Endothelial cell of umbilical vein (primary cell): ENCODE measurements at places on chromosomes 3 and 15. TPM values are rescaled to one million over a fixed set of nuclear protein-coding genes. Genes with fewer than 3 reads are reported as not detected.

Gene ARID3B
- 9.5 and 10.0 TPM in 2 replicates for total RNA-seq

Gene GP5
- total RNA-seq = 0.11 TPM in 1 of 2 replicates, not detected in the other

Gene WDR76
- 22.1 and 25.2 TPM in 2 replicates for total RNA-seq

Gene GUCA1C
- not detected in 2 replicates for total RNA-seq

Gene MINAR1
- total RNA-seq = 0.93 and 1.3 TPM in 2 replicates

Gene GPR149
- total RNA-seq = not detected in 2 replicates

Gene RTP4
- 0.22 TPM in 1 of 2 replicates, not detected in the other for total RNA-seq

Gene SI
- not detected in 2 replicates for total RNA-seq

- no peaks in the 10 kb centered on the region for H3K4me1 ChIP-seq
- H3K27ac ChIP-seq = no peak overlapping the region
- H3K27me3 ChIP-seq = no peaks in the 10 kb centered on the region
- no peaks in the 10 kb centered on the region for H3K36me3 ChIP-seq
- H3K4me3 ChIP-seq = no peak overlapping the region
Observed at GRCh38 chr15:29242456-29243242, 27.0 kb downstream of the NSMCE3 start.

DNA sequence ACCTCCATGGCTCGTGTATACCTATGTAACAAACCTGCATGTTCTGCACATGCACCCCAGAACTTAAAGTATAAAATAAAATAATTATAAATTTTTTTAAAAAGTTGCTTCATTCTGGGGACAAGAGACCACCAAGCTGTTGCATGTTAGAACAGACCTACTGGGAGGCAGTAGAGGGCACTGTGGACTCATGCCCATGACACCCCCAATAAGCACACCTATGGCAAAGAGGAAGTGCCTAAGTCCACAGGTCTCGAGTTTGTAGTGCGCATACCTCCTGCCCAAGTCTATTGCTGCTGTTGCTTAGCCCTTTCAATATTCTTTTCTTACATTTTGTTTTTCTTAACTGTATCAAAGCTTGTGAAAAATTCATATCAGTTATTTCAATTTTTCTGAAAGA lies 267.9 kb upstream of the THBS1 start:
- no peak overlapping the region for H3K4me3 ChIP-seq
- DNase-seq = no peak
- H3K36me3 ChIP-seq = no peaks in the 10 kb centered on the region
- H3K4me1 ChIP-seq = no peaks in the 10 kb centered on the region

GRCh38 chr3:174094669-174095068 lies 697.1 kb downstream of the NLGN1 start:
- H3K27me3 ChIP-seq = no peaks in the 10 kb centered on the region
- H3K4me1 ChIP-seq = peaks cover 8% of the 10 kb centered on the region
- no peaks in the 10 kb centered on the region for H3K36me3 ChIP-seq
- peak; percentile 9 for DNase-seq

- no peaks in the 10 kb centered on the region for H3K36me3 ChIP-seq
- H3K4me3 ChIP-seq = no peak overlapping the region
Observed at GRCh38 chr15:35874260-35874905, 328.4 kb upstream of the DPH6 start.

GRCh38 chr3:128463771-128464170 lies 2.9 kb downstream of the DNAJB8 start:
- no peak overlapping the region for H3K27ac ChIP-seq
- no peak overlapping the region for H3K4me3 ChIP-seq
- no peaks in the 10 kb centered on the region for H3K36me3 ChIP-seq

DNA sequence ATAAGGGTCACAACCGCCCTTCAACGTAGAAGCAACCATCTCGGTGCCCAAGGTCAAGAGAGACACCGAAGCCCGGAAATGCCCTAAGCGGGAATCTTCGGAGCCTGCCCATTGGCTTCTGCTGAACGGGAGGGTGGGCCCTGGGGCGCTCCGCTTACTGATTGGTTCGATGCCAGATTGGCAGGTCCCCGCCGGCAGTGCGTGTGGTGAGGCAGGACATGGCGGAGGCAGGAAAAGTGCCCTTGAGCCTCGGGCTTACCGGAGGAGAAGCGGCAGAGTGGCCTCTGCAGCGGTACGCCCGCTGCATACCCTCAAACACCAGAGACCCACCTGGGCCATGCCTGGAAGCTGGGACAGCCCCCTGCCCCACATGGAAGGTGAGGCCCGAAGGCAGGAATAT lies at the start of gene REC114:
REC114 (plus strand) TSS at position 197 of the 400 bp plus-strand sequence; CDS start at position 219, 22 bp downstream.
- H3K27me3 ChIP-seq = no peaks in the 10 kb centered on the region
- H3K4me3 ChIP-seq = no peak within 1 kb of the TSS
- no peak within 1 kb of the TSS for H3K27ac ChIP-seq
- H3K4me1 ChIP-seq = no peaks in the 10 kb centered on the region
- no peaks in the 10 kb centered on the region for H3K36me3 ChIP-seq

- no peak overlapping the region for H3K27ac ChIP-seq
- H3K4me1 ChIP-seq = no peaks in the 10 kb centered on the region
- no peaks in the 10 kb centered on the region for H3K27me3 ChIP-seq
- H3K36me3 ChIP-seq = no peaks in the 10 kb centered on the region
- DNase-seq = no peak
Observed at GRCh38 chr3:106058475-106058874, 189.7 kb upstream of the CBLB start.

DNA sequence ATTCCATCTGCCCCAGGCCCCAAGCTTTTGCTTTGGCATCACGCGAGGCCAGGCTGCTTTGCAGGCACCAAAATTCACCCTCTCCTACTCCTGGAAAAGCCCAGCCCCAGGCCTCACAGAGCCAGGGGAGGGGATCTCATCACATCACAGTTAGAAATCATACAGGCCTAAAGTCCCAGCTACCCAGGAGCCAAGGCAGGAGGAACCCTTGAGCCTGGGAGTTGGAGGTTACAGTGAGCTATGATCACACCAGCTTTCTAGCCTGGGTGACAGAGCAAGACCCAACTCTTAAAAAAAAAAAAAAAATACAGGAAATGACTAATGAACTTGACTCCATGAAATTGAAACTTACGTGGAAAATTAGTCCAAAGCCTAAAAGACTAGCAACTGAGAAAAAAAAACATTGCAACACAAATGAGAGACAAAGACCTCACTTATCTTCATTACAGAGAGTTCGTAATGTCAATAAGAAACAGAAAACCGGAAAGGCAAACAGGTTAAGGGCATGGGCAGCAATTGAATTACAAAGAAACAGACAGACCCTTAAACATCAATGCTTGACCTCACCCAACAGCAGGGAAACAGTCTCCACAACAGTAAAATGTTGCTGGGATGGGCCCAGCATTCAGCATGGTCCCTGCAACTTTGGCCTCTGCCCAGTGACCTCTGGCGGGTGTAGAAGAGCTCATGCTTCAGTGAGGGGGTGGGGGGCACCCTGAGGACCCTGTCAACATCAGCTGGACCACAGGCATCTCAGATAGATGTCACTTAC lies 151.5 kb downstream of the LRRK1 start:
- H3K4me3 ChIP-seq = no peak overlapping the region
- no peaks in the 10 kb centered on the region for H3K27me3 ChIP-seq
- H3K4me1 ChIP-seq = peaks cover 10% of the 10 kb centered on the region
- peak overlapping the region; percentile 71 for H3K27ac ChIP-seq
- DNase-seq = peak; percentile 87

DNA sequence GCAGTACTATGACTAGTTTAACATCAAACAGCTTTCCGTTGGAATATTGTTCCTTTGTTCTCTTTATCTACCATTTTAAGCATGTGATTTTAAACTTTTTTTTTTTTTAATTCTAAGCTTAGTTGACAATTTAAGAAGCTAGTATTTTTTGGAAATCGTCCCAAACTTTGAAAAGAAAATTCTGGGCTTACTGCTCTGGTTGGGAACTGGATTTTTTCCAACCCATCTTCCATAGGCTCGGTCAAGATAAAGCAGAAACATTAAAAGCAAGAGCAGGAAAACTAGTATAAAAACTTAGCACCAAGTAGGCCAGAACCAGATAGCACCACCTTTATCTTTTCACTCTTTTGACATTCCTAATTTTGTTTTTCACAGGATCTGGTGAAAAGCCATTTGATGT lies 49.9 kb downstream of the TSC22D2 start:
- peaks cover 7% of the 10 kb centered on the region for H3K36me3 ChIP-seq
- no peak for DNase-seq
- H3K4me3 ChIP-seq = no peak overlapping the region
- H3K4me1 ChIP-seq = no peaks in the 10 kb centered on the region
- no peaks in the 10 kb centered on the region for H3K27me3 ChIP-seq

DNA sequence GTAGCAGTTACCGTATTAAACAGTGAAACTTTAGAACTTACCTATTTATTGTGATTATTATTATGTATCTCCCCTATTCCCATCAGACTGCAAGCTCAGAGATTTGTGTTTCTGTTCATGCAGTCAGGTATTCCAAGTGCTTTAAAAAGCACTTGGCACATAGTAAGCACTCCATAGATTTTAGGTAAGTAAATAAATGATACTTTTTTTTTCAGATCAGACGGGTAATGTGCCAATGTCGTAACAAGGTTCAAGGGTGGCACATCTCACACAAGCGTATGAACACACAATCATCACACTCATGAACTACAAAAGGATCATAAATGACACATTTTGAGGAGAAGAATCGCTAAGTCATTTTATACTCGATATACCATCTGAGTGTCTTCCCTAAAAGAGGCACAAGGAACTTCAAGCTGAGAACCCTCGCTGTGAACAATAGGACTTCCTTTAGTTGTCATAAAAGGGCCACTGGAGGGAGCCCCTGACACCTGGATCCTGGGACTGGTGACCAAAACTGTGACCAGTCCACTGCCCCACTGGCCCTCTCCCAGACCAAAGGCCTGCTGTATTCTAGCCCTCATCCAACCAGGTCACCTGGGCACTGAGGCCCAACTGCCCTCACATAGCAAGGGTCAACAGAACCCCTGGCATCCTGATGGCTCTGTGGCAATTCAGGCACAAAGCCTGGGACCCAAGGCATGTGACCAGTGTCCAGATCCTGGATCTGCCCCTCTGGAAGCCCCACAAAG lies 32.1 kb downstream of the KIF9 start:
- no peak overlapping the region for H3K27ac ChIP-seq
- H3K36me3 ChIP-seq = no peaks in the 10 kb centered on the region
- H3K4me3 ChIP-seq = no peak overlapping the region
- peak; percentile 43 for DNase-seq

GRCh38 chr15:35043373-35044095 lies 41.6 kb downstream of the NANOGP8 start:
- DNase-seq = no peak
- no peaks in the 10 kb centered on the region for H3K27me3 ChIP-seq
- no peaks in the 10 kb centered on the region for H3K36me3 ChIP-seq
- no peak overlapping the region for H3K27ac ChIP-seq
- H3K4me3 ChIP-seq = no peak overlapping the region

- H3K4me1 ChIP-seq = peaks cover 6% of the 10 kb centered on the region
- DNase-seq = no peak
- no peaks in the 10 kb centered on the region for H3K27me3 ChIP-seq
- no peak overlapping the region for H3K27ac ChIP-seq
Observed at GRCh38 chr3:31573036-31573779, 40.5 kb downstream of the STT3B start.

DNA sequence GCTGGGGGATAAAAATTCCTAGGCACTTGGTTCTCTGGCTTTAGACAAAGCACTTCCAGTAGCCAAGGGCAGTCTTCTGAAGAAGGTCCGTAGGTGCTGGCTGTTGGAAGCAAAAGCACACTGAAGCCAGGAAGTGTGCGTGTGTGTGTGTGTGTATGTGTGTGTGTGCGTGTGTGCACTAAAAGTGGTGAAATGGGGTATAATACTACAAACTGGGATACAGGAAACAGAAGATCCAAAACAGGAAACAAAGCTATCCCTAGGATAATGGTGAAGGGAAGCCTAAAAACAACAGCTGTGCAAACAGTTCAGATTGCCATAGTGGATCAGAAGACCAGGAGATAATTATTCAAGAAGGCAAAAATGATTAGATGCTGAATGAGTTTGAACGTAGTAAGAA lies 103.4 kb downstream of the IL20RB start:
- H3K27ac ChIP-seq = no peak overlapping the region
- H3K4me1 ChIP-seq = peaks cover 6% of the 10 kb centered on the region
- H3K36me3 ChIP-seq = no peaks in the 10 kb centered on the region
- no peak overlapping the region for H3K4me3 ChIP-seq
- H3K27me3 ChIP-seq = peaks cover 10% of the 10 kb centered on the region

GRCh38 chr3:14791343-14791945 lies 27.3 kb upstream of the FGD5 start:
- peak; percentile 71 for DNase-seq
- H3K36me3 ChIP-seq = no peaks in the 10 kb centered on the region
- H3K4me1 ChIP-seq = no peaks in the 10 kb centered on the region
- no peaks in the 10 kb centered on the region for H3K27me3 ChIP-seq
- H3K4me3 ChIP-seq = no peak overlapping the region
- H3K27ac ChIP-seq = no peak overlapping the region

DNA sequence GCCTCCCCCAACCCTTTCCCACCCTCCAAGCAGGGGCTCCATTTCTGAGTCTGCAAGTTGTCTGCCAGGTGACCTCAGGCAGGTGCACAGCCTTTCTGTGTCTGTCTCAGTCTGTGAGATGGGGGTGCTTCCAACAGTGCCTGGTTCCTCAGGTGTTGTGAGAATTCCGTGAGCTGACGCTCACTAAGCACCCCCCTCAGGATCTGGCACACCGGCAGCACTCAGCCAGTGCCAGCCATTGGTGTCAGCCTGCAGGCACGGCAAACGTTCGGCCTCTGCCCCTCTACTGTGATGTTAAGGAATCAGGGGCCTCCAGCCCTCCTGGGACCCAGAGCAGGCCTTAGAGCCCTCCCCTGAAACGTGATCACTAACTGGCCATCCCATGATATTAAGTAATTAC lies 2.4 kb downstream of the KLF15 start:
- H3K27me3 ChIP-seq = peaks cover 17% of the 10 kb centered on the region
- no peak overlapping the region for H3K27ac ChIP-seq
- no peak for DNase-seq
- no peak overlapping the region for H3K4me3 ChIP-seq

GRCh38 chr3:174125267-174125824 lies 727.8 kb downstream of the NLGN1 start:
- H3K4me3 ChIP-seq = no peak overlapping the region
- peak; percentile 60 for DNase-seq
- no peak overlapping the region for H3K27ac ChIP-seq
- H3K36me3 ChIP-seq = no peaks in the 10 kb centered on the region
- no peaks in the 10 kb centered on the region for H3K27me3 ChIP-seq

DNA sequence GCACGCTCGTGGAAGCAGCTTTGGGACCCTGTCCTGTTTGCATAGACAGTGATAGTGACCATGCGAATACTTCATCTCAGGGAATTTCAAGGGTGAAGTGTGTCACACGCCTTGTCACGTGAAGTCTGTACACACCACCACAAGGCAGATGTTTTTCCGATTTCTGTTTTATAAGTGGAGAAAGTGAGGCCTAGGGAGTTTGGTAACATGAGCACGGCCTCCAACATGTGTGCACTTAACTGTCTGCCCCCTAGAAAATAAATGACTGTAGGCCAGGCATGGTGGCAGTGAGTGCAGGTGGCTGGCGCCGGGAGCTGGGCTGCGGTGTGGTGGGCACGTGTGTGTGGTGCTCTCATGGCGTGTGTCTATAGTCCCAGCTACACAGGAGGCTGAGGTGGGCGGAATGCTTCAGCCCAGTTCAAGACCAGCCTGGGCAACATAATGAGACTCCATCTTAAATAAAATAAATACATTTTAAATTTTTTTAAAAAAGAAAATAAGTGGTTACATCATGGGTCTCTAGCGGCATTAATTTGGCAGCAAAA lies 42.0 kb downstream of the WHAMM start:
- H3K27ac ChIP-seq = no peak overlapping the region
- no peaks in the 10 kb centered on the region for H3K36me3 ChIP-seq
- H3K4me3 ChIP-seq = no peak overlapping the region
- H3K27me3 ChIP-seq = no peaks in the 10 kb centered on the region
- DNase-seq = no peak

- H3K4me3 ChIP-seq = no peak overlapping the region
- no peak overlapping the region for H3K27ac ChIP-seq
- no peaks in the 10 kb centered on the region for H3K27me3 ChIP-seq
- no peaks in the 10 kb centered on the region for H3K4me1 ChIP-seq
- DNase-seq = no peak
- H3K36me3 ChIP-seq = no peaks in the 10 kb centered on the region
Observed at GRCh38 chr3:64789111-64789510, 101.3 kb upstream of the ADAMTS9 start.
